Stimulated activated CD4-positive, alpha-beta T cell treated with anti-CD3 and anti-CD28 coated beads, Interleukin-1b, Interleukin-23, amount 100 ng/mL, for 48 hours (primary cell): ENCODE measurements at places on chromosomes 12 and 14.

DNA sequence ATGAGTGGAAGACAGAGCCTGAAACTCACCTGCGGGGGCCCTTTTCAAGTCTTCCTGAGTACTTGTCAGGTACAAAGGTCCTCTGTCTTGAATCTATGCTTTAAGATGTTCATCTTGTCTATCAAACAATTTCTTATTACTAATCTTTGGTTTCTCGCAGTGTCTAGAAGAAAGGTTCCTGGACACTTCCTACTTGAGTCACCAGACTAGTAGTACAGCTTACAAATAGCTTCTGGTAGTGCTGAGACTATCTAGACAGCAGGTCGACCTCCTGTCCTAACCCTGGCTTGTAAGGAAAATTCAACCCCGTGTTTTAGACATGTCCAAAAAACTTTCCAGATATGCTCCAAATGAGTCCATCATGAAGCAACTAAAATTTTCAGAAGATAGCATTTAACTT lies 11.2 kb upstream of the ARID2 start:
- no peak for DNase-seq

GRCh38 chr14:90649083-90649482 lies 167.1 kb downstream of the TTC7B start:
- DNase-seq: no peak

- no peak for DNase-seq
Observed at GRCh38 chr12:27913999-27914614, 58.4 kb downstream of the PTHLH start.

DNA sequence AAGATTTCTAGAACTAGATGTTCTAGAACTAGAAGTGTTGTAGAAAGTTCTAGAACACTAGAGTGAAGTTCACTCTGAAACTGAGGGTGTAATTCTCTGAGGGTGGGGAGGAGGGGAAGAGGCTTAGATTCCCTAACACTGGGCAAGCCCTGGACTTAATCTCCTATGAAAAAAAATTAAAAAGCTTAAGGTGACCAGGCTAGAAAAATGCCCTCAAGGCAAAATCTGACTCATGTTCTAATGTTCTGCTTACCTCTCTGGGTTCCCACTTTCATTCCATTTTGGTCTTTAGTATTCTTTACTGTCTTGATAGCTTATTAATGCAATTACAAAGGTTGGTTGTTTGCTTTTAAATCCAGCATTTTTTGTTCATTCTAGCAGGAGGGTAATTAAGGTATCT lies 101.5 kb downstream of the KICS2 start:
- no peak for DNase-seq

- no peak for DNase-seq
Observed at GRCh38 chr12:64621257-64621942, 11.1 kb downstream of the RASSF3 start.
